Stomach (tissue), 19 donors: ENCODE measurements at places on chromosomes 16 and 17.
A peak's percentile ranks its signal among the peaks of the same experiment; 100 is the strongest.

GRCh38 chr16:2963723-2964474, at the start of gene KREMEN2:
KREMEN2 (plus strand) TSS chr16:2964275; CDS start chr16:2964521, 246 bp downstream.
- no peaks in the 10 kb centered on the region for H3K36me3 ChIP-seq
- H3K4me3 ChIP-seq: peak within 1 kb of the TSS; percentile 36
- H3K27me3 ChIP-seq: peaks cover 79% of the 10 kb centered on the region
- H3K27ac ChIP-seq: no peak within 1 kb of the TSS
- H3K4me1 ChIP-seq: peaks cover 57% of the 10 kb centered on the region

DNA sequence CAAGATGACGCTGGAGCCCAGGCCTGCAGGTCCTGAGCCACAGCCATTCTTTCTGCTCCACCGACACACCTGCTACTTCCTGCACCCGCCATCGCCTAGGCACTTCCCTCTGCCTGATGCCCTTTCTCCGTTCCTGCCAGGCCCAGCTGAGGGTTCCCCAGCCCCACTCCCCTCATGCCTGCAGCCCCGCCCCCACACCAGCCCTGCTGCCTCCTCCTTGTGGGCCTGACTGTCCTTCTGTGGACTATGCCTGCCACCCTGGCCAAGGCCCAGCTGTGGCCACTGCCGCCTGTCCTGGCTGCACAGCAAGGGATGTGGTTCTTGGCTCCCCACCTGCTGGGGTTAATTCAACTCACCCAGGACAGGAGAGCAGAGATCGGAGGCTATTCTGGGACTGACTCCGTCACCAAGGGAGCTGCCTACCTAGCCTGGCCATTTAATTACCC, 7.5 kb downstream of the NATD1 start:
- no peak overlapping the region for H3K27ac ChIP-seq
- peaks cover 16% of the 10 kb centered on the region for H3K4me1 ChIP-seq
- H3K27me3 ChIP-seq: no peaks in the 10 kb centered on the region
- DNase-seq: no peak

GRCh38 chr17:63995626-63996025, 2.5 kb upstream of the PRR29 start:
- DNase-seq: no peak
- H3K4me3 ChIP-seq: no peak overlapping the region
- no peak overlapping the region for H3K27ac ChIP-seq
- H3K36me3 ChIP-seq: no peaks in the 10 kb centered on the region
- H3K27me3 ChIP-seq: peaks cover 28% of the 10 kb centered on the region
- peaks cover 21% of the 10 kb centered on the region for H3K4me1 ChIP-seq

- peak; percentile 5 for DNase-seq
- H3K36me3 ChIP-seq: peaks cover 10% of the 10 kb centered on the region
- no peak overlapping the region for H3K27ac ChIP-seq
- no peaks in the 10 kb centered on the region for H3K27me3 ChIP-seq
These were observed 10.5 kb downstream of the GAA start for GRCh38 chr17:80111702-80112470.
